ENCODE measurements at places on chromosomes 13 and 19.

DNA sequence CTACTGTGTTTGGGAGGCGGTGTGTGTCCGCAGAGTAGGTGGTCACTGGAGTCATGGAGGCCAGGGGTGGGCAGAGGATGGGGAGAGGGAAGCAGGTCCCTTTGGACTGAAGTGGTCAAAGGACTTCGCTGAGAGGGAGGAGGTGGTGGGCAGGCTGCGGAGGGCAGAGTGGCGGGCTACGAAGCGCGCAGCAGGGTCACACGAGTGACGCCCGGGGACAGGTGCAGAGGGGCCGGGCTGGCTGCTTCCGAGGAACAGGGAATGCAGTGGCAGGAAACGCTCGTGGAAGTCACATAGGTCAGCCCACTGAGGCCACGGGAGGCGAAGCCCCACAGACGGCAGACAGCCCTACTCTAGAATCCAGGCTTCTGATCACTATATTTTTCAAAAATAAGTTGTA lies 111.5 kb downstream of the URI1 start:
- DNase-seq = no peak

- no peak for DNase-seq
Observed at GRCh38 chr19:35290381-35291127, 1.4 kb upstream of the MAG start.

DNA sequence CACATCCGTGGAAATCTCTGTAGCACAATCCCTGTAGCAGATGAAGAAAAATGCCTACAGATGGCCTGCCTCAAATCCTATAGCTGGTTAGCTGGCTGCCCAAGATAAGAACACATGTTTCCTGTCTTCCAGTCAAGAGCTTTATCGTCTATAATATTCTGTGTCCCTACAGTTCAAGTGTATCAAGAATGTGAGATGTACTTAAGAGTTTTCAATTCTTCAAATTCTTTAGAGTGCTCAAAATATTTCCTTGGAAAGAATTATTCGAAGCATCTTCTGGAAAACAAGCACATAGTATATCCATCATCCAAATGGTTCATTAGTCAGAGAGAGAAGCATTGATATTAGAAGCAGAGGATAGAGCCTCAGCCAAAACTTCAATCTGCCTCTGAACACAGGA lies 239.8 kb downstream of the COG6 start:
- no peak for DNase-seq

DNA sequence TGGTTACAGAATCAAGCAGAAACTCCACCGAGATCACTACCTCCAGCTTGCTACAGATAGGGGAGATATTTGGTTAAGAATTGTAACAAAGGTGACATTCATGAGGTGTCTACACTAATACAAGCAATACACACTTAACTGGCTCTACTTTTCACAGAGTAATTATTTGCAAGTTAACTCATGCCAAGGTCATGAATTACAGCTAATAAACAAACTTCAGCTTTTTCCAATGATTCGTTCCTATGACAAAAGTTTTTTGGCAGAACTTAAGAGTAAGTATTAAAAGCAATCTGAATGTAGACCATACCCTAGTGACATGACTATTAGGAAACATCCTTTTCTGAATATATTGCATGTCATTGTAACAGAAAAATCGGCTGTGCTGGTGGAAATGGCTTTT lies 72.1 kb downstream of the LHFPL6 start:
- DNase-seq = no peak

- DNase-seq = no peak
Observed at GRCh38 chr19:12802267-12803106, 618 bp downstream of the THSD8 start.
